ENCODE measurements at places on chromosomes 13 and 19.

- DNase-seq: no peak
Measured at GRCh38 chr19:40718774-40719391, 2.0 kb downstream of the ITPKC start.

GRCh38 chr13:48078251-48078656, 16.6 kb downstream of the MED4 start:
- no peak for DNase-seq

GRCh38 chr13:102558029-102558428, 38.8 kb upstream of the TPP2 start:
- no peak for DNase-seq

GRCh38 chr13:42728507-42729180, 52.7 kb upstream of the FAM216B start:
- DNase-seq: no peak

GRCh38 chr19:55257461-55258420, 1.1 kb downstream of the PPP6R1 start:
- no peak for DNase-seq

GRCh38 chr13:101757446-101758039, 305.1 kb downstream of the ITGBL1 start:
- DNase-seq: no peak

DNA sequence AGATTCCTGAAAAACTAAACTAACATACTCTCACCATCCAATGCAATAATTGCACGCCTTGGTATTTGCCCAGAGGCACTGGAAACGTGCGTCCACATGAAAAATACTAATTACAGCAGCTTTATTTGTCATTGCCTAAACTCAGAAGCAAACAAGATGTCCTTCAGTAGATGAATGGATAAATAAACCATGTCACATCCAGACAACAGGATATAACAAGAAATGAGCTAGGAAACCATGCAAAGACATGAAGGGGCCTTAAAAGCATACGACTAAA, 25.0 kb downstream of the ELL start:
- no peak for DNase-seq

DNA sequence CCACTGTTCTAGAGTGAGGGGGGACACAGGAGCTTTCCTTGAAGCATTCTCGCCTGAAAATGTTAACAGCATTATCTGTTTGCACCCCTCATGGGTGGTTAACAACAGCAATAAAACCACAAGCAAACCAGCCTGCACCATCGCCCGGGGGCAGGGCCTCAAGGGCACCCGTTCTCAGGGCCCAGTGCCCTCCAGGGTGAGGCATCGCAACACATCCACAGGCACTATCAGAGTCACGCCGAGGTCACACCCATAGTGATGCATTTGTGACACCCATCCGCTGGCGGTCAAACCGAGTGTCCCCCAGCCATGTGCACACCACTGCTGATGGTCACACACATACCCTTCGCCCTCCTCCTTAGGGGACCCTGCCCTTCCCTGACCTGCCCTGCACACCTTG, 4.6 kb downstream of the FUT5 start:
- DNase-seq: no peak
